ENCODE measurements at places on chromosomes 2 and 18. TPM values are rescaled to one million over a fixed set of nuclear protein-coding genes. Genes with fewer than 3 reads are reported as not detected.

PJVK gene
- 5.3 TPM for polyA plus RNA-seq

RDH14 gene
- polyA plus RNA-seq: 16.9 TPM

RAPGEF4 gene
- polyA plus RNA-seq: 9.8 TPM

ERBB4 gene
- 0.13 TPM for polyA plus RNA-seq

CYS1 gene
- 2.4 TPM for polyA plus RNA-seq

CROCC2 gene
- not detected for polyA plus RNA-seq

PLGLB2 gene
- 3.3 TPM for polyA plus RNA-seq

DNA sequence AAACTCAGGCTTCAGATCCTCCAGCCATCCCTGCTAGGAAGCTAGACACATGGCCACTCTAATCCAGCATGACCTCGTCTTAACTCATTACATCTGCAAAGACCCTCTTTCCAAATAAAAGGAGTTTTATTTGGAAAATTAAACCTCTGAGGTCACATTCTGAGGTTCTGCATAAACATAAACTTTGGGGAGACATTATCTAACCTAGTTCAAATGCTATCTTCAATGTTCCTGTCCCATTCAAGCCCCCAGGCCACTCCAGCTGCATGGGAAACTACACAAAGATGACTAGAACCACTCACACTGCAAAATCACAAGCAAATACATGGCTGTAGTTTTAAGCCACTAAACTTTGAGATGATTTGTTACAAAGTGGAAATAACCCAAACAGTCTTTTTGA, 99.0 kb upstream of the RNF152 start:
- no peaks in the 10 kb centered on the region for H3K27me3 ChIP-seq
- H3K4me1 ChIP-seq: peaks cover 16% of the 10 kb centered on the region
- H3K36me3 ChIP-seq: no peaks in the 10 kb centered on the region
- DNase-seq: no peak
- H3K4me3 ChIP-seq: no peak overlapping the region
- H3K27ac ChIP-seq: no peak overlapping the region

GRCh38 chr18:50569930-50570329, 10.0 kb downstream of the MAPK4 start:
- DNase-seq: no peak
- no peaks in the 10 kb centered on the region for H3K4me1 ChIP-seq
- H3K4me3 ChIP-seq: no peak overlapping the region
- H3K27me3 ChIP-seq: no peaks in the 10 kb centered on the region

DNA sequence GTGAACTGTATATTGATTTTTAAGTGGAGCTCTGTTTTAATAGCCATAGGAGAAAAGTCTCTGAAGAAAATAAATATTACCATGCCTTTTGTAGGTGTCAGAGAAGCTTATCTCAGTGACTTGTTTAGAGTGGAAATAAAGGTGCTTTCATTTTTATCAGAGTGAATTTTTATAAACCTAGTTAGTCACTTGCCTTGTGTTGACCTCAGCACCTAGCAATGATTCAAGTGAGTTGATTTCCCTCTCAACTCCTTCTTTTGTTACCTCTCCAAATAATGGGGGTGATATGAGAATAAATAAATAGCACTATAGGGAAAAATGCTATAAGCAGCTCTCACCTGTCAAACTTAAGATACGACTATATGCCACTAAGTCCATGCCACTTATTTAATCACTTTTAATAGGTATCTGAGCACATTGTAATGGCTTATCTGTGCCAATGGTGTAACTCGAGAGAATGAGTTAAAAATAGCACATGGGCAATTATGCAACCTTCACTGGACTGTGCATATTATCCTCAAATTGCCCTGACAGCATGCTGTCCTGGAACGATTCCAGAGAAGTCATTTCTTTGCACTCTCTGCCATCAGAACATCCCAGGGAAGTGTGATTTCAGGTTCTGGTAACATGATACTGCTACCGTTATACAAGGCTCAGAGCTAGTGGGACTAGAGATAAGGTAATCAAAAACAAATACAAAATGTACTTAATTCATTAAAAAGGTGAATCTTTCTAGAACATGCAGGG, 290.8 kb downstream of the CCDC85A start:
- H3K27ac ChIP-seq: no peak overlapping the region
- H3K4me1 ChIP-seq: no peaks in the 10 kb centered on the region
- no peaks in the 10 kb centered on the region for H3K36me3 ChIP-seq
- no peak overlapping the region for H3K4me3 ChIP-seq

DNA sequence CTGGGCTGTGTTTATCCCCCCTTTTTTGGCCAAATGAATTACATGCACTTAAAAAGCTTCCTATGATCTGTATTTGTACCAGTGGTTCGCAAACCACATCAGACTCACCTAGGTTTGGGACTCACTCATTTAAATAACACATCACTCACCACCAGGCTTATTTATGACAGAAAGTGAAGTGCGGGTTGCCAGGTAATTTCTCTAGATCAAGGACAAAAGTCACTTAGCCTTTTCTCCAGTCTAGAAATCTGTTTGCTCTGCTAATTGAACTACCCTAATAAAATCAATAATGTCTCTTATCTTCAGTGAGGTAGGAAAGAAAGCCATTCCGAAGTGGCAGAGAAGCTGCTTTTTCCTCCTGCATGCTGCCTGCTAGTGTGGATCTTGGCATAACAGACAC, 88.1 kb upstream of the SLC8A1 start:
- H3K4me1 ChIP-seq: no peaks in the 10 kb centered on the region
- H3K36me3 ChIP-seq: no peaks in the 10 kb centered on the region
- no peaks in the 10 kb centered on the region for H3K27me3 ChIP-seq
- peak; percentile 19 for DNase-seq

DNA sequence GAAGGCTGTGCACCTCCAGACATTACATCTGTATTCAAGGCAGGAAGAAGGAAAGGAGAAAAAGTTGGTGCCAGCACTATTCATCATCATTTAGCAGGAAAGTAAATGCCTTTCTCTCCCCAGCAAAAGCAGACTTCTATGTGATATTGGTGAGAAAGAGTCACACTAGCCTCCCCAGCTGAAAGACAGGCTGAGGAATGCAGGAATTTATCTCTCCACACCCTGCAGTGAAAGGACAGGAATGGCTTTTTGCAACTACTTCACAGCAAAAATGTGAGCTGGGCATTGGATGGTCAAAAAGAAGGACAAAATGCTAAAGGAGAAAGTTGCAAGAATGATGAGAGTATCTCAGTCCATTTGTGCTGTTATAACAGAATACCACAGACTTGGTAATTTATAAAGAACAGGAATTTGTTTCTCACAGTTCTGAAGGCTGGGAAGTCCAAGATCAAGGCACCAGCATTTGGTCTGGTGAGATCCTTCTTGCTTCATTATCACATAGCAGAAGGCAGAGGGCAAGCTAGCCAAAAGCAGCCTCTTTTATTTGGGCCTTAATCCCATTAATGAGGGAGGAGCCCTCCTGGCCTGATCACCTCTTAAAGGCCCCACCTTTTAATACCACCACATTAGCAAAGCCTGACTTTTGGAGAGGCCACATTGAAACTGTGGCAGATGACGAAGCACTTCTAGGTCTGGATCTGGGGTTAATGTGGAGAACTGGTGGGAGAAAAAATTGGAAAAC, 388.1 kb upstream of the SLC14A2 start:
- H3K27me3 ChIP-seq: no peaks in the 10 kb centered on the region
- H3K27ac ChIP-seq: no peak overlapping the region
- H3K4me3 ChIP-seq: no peak overlapping the region

DNA sequence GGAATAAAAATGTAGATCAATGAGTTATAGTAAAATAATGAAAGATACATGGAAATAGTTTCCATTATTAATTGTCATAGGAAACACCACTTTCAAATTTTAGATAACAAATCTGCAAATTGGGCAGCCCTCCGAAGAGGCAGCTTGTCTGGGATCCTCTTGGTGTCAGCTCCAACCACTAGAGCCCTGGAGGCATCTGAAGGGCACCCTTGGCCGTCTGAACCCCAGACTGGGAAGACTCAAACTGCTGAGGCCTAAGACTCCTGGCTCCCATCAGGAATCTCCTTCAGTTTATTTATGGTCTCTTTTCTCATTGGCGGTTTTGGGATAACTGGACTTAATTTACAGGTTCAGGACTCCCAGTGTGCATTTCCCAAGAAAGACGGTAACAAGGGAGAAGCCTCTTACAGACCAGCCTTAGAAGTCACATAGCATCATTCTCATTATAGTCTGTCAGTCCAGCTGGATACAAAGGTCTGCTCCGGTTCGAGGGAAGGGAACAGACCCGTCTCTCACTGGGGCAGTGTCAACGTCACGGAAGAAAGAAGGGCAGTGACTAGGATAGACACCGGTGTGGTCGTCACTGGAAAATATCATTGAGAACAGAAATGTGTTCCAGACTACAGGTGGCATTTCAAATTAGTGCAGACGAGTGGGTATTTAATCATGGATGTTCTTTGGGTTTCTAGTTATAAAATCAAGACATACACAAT, 390.7 kb upstream of the NETO1 start:
- H3K27me3 ChIP-seq: no peaks in the 10 kb centered on the region
- DNase-seq: no peak
- no peaks in the 10 kb centered on the region for H3K36me3 ChIP-seq
- H3K4me1 ChIP-seq: no peaks in the 10 kb centered on the region
- no peak overlapping the region for H3K4me3 ChIP-seq

DNA sequence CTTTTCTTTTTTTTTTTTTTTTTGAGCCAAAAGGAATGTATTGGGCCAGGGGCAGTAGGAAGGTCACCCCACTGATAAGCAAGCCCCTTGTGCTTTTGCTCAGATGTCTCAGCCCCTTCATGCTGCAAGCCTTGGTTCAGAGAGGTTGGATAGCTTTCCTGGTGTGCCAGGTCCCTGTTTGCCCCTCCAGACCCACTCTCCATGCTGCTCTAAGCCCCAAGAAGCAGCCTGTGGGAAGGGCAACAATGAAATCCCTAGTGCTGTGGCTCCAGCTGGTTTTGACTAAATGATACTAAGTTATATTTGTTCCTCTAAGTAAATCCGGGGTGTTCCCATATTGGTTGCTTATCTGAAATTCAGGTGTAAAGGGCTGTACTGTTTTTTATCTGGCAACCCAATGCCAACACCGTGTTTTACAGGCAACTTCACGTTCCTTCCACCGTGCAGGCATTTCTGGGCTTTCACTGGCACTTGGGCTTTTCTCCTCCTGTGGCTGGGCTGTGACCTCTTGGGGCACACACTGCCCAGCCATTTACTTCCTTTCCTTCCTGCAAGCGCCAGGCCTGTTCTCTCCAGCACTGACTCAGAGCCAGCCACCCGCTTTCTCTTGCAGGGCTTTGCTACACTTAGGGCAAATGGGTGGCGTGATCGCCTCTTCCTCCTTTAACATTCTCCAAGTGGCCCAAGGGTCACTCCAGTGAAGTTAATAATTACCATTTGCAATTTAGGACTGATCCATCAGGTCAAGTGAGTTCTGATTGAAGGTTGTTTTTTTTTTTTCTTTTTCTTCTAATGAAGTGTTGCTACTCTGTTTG, 21.6 kb downstream of the MERTK start:
- H3K27me3 ChIP-seq: no peaks in the 10 kb centered on the region
- peak overlapping the region; percentile 92 for H3K27ac ChIP-seq

GRCh38 chr2:236643480-236643879, 73.9 kb downstream of the ACKR3 start:
- no peak overlapping the region for H3K4me3 ChIP-seq
- H3K36me3 ChIP-seq: no peaks in the 10 kb centered on the region
- H3K27me3 ChIP-seq: no peaks in the 10 kb centered on the region
- H3K27ac ChIP-seq: no peak overlapping the region
- H3K4me1 ChIP-seq: no peaks in the 10 kb centered on the region

- H3K4me1 ChIP-seq: peaks cover 8% of the 10 kb centered on the region
- peak; percentile 72 for DNase-seq
- H3K27ac ChIP-seq: no peak overlapping the region
- H3K27me3 ChIP-seq: no peaks in the 10 kb centered on the region
- H3K4me3 ChIP-seq: no peak overlapping the region
These were observed 61.4 kb downstream of the SOS1 start for GRCh38 chr2:39059366-39059952.

- H3K36me3 ChIP-seq: no peaks in the 10 kb centered on the region
- H3K27ac ChIP-seq: no peak overlapping the region
- DNase-seq: peak; percentile 67
- peaks cover 33% of the 10 kb centered on the region for H3K4me1 ChIP-seq
- no peak overlapping the region for H3K4me3 ChIP-seq
These were observed 13.1 kb downstream of the GNLY start for GRCh38 chr2:85707304-85707703.

DNA sequence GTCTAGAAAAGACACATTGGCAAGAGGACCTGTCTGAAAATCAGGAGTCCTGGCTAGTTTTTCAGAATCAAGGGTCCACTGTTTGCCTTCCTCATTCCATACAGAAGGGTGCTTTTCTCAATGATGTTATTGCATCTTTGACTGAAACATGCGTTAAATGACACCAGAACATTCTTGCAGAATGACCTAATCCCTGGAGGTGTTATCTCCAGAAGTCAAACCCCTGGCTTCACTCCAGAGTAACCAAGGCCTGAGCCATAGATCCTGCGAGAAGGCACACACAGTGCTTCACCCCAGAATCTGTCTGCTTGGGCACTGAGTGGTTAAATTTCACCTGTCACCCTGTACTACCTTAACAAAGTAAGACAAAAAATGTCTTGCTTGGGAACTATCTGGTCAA, 1055.2 kb upstream of the FANCL start:
- no peak overlapping the region for H3K27ac ChIP-seq
- no peak for DNase-seq
- H3K4me3 ChIP-seq: no peak overlapping the region
- peaks cover 4% of the 10 kb centered on the region for H3K4me1 ChIP-seq
- no peaks in the 10 kb centered on the region for H3K36me3 ChIP-seq
- no peaks in the 10 kb centered on the region for H3K27me3 ChIP-seq

DNA sequence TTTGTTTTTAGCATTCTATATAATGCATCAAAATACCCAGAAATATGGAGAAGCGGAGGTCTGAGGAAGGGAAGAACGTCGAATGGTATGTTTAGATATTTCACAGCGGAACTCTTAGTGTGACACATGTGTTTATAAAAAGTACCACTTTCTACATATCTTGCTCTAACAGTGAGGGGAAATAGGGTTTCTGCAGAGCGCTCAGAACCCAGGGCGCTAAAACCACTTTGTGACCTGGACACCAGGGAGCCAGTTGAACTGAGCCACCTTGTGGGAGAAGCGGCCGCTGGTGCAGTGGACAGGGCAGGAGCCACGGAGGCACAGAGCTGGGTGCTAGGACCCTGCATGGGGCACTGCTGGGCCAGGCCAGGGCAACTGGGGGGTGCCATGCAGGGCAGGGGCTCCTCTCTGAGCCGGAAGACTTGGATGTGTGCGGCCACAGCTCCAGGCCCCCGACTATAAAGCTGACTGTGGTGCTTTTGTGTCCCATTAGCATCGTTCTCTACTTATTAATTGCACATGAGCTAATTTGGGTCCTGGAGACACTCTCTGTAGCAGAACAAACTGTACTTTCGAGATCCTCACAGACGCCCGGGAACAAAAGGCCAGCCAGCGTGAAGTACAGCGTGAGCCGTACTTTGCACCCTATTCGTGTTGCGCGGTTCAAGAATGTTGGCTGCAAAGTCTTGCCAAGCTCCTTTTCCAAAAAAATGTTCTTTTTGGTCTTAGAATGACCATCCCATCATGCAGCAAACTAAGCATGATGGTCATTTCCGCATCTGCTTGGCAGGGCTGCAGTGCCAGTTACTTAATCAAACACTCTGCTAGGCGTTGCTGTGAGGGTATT, 151.9 kb upstream of the ALKAL2 start:
- H3K36me3 ChIP-seq: no peaks in the 10 kb centered on the region
- peaks cover 6% of the 10 kb centered on the region for H3K4me1 ChIP-seq
- no peak for DNase-seq

GRCh38 chr2:204966245-204966644, 421.0 kb downstream of the PARD3B start:
- peaks cover 17% of the 10 kb centered on the region for H3K4me1 ChIP-seq
- H3K27me3 ChIP-seq: no peaks in the 10 kb centered on the region
- DNase-seq: no peak
- H3K36me3 ChIP-seq: no peaks in the 10 kb centered on the region
- H3K4me3 ChIP-seq: no peak overlapping the region
- H3K27ac ChIP-seq: no peak overlapping the region

All from stomach (tissue), 19 donors.